ENCODE measurements at places on chromosomes 7 and 10.

- DNase-seq, result no peak
Observed at GRCh38 chr10:36278176-36278575, 636.1 kb upstream of the FZD8 start.

DNA sequence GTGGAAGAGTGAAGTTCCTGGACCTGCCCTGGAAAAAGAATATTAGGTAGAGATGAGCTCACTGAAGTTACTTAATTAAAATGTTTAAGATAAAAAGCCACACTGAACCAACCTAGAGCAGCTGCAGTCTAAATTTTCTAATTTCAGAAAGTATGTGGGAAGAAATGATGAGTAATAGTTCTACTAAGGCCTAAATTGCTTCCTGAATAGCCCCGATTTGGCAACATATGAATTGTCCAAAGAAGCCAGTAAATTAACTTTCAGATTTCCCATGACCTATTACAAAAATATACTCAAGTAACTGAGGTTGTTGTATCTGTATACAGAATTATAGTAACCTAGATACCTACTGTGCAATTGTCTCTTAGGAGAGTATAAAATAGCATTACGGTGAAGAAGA lies 312.6 kb downstream of the IPMK start:
- no peak for DNase-seq

DNA sequence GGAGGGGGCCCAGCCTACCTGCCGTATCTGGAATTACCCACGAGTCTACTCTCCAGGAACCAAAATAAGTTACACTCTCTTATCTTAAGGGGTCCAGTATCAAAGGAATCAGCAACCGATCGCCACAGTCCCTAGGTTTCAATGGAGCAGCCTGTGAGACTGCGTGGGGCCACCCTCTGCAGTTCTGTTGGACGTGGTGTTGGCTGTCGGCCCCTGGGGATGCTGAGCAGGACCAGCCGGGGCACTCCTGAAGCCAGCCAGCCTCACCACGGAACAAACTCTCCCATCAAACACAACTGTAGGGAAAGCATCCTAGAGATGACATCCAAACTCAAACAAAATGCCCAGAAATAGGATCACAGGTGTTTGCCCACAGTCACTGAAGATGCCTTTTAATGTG lies 25.5 kb upstream of the ABLIM1 start:
- DNase-seq, result no peak

DNA sequence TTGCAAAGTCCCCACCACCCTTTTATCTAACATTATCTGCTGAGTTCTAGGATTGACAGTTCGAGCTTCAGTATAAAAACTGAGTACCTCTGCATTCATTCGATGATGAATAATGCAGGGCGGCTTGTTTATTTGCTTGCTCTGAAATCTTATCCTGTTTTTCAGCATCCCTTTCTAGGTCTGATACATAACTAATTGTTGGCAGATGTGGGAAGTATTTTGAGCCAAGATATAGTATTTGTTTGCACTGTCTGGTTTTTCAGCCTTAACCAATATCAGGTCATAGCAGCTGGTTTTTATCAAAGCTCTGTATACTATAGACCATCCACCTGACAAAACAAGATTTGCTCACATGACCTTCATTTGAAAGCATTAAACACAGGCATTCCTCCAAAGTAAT lies 161.4 kb downstream of the TFEC start:
- DNase-seq, result no peak

DNA sequence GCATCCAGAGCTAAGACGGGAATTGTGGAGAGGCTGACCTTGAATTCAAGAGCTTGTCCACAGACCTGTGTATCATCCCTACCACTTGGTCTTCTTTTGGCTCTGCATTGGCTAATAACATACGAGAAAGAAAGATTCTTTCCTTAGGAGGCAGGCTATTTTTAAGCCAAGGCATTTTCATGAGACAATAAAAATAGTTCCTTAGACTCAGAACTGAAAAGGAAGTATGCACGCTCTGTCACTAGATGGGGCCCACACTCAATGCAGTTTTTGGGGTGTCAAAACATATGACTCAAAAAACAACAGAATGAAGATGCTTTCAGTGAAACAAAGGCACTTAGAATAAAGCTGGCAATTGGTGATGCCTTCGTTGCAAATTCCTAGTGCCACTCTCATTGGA lies 265.9 kb upstream of the DGKB start:
- no peak for DNase-seq

GRCh38 chr7:66356277-66356721 lies 151.2 kb downstream of the TPST1 start:
- DNase-seq, result no peak

Data from activated CD4-positive, CD25-positive, alpha-beta regulatory T cell (primary cell).